ENCODE measurements at places on chromosomes 1 and 21. TPM values are rescaled to one million over a fixed set of nuclear protein-coding genes. Genes with fewer than 3 reads are reported as not detected.

DNA sequence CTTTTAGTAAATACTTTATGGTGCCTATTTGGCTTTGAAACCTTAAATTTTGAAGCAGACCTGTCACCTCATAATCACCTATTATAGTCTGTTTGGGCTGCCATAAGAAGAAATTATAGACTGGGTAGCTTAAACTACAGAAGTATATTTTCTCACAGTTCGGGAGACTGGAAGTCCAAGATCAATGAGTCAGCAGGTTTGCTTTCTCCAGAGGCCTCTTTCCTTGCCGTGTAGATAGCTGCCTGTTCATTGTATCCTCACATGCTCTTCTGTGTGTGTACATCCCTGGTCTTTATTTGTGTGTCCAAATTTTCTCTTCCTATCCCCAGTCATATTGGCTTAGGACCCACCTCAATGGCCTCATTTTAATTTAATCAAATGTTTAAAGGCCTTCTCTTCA lies 518.2 kb downstream of the ADGRL2 start:
- DNase-seq: no peak

DNA sequence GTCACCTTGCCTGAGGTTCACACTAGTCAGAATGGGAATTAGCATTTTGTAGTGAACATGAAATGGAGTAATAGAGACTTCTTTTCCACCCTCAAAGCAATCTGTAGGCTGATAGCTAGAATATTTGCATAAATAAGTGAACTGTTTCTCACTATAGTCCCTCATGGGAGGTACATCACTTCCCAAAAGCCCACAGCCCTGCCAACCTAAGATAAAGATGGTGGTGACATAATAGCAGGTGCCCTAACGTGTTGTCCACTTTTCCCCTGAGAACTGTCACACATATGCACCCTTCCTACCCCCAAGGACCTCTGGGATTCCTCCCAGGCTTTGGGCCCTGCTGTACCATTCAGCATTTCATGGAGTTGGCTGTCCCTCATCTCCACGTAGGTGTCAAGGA lies 4.4 kb downstream of the TMEM35B start:
- no peak for DNase-seq

Gene C1orf167
- 2.4 TPM for polyA plus RNA-seq

Gene SPRR5
- polyA plus RNA-seq: not detected
